NCI-H1105 treated with DMSO at 0.1 percent for 48 hours (cell line): ENCODE measurements at places on chromosomes 2 and 18.

DNA sequence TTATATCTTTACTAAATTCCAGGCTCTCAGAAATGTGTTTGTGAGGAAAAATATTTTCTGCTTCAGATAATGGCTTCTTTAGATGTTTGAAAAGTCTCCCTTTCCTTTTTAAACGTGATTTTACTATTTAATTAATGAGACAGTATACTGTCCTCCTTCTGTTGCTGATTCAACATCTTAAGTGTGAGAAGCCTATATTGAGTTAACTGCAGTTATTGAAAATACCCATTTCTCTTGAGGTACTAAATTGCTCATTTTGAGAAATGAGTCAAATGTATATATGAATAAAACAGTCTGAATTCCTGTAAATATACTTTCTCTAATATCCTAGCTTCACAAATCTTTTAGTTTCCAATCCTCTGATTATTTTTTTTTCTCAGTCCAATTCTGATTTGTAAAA lies 470.2 kb downstream of the PTPRM start:
- no peak for DNase-seq

DNA sequence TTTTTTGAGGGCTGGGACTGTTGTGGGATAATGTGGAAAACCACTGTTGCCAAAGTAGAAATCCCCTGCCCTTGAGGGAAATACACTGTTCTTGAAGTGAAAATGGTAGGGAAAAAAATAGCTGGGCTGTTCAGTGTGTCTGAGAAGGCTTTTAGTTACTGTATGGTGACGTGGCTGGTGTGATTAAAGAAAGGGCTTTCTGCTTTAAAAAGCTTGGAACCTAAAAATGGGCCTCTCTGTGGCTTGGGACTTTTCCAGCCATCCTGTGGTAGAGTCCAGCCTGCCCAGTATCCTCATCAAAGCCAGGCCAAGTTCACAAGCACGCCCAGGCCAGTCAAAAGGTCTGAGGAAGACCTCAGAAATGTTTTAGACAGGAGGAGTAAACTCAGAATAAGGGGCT lies 6.8 kb downstream of the MGAT5 start:
- no peak for DNase-seq

DNA sequence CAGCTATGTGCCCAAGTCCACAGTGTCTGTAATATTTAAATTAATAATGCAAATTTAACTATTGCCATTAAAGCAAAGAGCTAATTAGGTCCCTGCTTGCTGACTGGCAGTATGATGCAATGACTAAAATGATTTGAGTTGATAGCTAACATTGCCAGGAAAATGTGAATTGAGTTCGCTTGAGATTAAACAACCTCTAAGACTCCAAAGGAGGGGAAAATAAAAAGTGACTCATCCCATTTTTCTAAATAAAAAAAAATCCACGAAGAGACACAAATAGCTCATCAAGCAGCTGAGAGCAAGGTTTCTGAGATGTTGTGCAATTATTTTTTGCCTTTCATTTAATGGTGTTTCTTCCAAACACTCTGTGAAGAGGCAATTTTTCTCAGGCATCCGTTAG lies 413.0 kb downstream of the MTX2 start:
- no peak for DNase-seq

DNA sequence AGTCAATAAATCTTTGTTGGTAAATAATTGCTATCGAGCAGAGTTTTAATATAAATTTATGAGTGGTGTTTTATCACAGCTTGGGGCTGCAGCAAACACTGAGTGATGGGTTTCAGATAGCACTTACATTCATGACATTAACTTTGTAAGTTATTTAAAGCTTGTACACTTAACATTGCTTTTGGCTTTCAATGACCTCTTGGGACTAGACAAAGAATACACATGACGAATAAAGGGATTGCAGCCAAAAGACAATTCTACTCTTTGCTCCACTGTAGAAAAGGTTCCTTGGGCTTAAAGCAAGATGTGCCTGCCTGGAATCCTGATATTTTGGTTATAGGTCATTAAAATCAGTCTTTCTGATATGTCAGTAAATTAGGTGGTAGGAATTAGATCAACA lies 299.5 kb downstream of the GBX2 start:
- no peak for DNase-seq
